ENCODE measurements at places on chromosomes 1 and 21.

DNA sequence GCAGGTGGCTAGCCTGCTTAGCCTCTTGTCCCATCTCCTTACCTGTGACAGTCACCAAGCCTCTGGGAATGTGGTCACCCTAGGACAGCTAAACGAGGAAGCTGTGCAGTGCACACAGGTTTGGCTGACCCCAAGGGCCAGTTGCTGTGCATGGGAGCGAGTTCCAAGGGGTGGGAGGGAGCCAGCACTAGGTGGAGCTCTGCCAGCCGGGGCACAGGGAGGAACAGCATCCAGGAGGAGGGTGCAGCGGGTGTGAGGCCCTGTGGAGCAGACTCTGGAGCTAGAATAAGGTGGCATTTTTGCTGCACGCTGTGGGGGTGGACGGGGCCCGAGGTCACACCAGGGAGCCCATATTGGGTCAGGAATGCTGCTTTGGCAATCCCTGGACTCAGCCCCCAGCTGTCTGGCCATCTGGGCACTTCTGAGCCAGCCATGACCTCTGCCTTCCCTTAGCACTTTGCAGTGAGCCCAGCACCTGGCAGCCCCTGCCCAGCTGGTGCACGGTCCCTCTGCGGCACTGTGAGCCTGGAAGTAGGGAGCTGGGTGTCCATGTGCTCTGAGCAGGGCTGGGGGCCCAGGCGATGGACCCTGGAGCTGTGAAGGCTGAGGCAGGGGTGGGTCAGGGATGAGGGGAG lies 8.7 kb downstream of the PDXK start:
- DNase-seq: no peak

DNA sequence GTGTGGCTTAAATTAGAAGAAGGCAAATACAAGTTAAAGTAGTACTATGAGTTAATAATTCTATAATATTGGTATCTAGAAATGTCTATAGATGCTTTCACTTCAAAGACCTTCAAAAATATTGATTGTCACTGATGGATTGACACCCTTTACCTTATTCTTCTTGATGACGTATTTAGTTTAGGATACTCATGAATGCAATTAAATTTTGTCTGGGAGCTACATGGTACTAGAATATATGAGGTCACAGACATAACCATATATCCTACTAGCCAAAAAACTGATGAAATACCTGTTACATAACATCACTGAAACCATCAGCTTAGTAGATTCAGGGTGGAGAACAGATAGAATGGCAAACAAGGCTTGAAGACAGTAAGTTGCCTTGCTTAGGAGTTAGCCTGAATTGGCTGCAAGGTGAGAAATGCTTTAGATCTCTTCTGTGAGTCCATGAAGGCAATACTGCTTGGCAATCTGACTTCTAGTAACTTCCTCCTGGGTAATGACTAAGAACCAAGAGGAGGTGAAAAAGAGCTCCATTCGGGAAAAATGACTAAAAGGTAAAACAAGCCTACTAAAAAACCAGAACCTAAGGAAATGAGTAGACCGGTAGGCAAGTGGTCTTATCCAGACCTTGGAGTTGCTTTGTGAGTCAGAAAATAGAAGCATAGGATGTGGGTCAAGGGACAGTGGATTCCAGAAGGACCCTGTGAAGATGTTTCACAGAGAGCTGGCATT lies 16.9 kb upstream of the ARHGAP29 start:
- DNase-seq: no peak

- no peak for DNase-seq
Observed at GRCh38 chr1:32094746-32095521, 12.9 kb upstream of the KPNA6 start.

DNA sequence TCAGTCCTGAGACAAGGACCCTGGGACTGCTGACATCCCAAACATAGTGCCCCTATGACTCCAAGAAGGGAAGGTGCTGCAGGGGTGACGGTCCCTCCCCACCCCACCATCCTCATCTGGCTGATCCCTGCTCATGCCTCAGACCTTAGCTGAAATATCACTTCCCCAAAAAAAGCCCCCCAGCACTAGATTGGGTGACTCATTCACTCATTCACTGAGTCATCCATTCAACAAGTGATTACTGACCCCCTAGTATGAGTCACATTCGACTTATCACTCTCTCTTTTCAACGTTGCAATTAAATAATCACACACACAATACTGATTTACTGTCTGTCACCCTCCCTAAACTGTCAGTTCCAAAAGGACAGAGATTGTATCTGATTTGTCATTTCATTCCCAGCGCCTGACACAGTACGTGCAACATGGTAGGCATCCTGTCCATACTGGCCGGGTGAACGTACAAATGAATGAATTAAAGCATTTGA lies 48.6 kb downstream of the HIVEP3 start:
- no peak for DNase-seq

GRCh38 chr1:150322310-150322709 lies 977 bp downstream of the PRPF3 start:
- DNase-seq: peak; percentile 13

- DNase-seq: no peak
Observed at GRCh38 chr1:9320520-9321479, 28.1 kb downstream of the SPSB1 start.

- DNase-seq: no peak
Observed at GRCh38 chr1:6133146-6133895, 46.8 kb downstream of the CHD5 start.

All from Caco-2 (cell line).